ENCODE measurements at places on chromosomes 16 and 17.

GRCh38 chr17:73390851-73391250, 79.0 kb upstream of the CDC42EP4 start:
- DNase-seq = no peak

- DNase-seq = no peak
Measured at GRCh38 chr16:3348547-3349167, 7.0 kb upstream of the OR2C1 start.

- no peak for DNase-seq
Measured at GRCh38 chr17:66018786-66019185, 173.1 kb downstream of the CEP112 start.

DNA sequence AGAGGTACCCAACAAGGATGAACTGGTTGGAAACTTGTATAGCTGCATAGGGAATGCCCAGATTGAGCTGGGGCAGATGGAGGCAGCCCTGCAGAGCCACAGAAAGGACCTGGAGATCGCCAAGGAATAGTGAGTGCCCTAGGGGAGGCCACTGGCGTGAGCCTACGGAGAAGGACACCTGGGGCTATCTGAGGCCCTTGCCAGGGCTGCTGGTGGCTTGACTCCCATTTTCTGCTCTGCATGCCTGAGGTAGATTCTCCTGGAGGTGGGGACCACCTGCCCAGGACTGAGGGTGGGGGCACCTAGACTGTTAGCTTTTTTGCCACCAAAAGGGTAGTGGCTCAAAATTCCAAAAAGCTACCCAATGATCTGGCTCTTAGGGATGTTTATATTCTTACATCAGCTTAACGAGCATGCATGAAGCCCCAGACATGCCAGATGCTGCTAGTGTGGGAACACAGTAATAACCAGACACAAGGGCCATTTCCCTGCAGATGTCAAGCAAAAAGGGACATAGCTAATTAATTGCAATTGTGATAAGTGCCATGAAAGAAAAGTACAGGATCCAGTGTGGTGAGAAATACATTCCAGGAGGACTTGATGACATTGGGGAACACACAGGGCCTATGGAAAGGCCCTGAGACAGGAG, 8.8 kb downstream of the ODAD4 start:
- DNase-seq = no peak

GRCh38 chr16:2711370-2712062, 8.5 kb downstream of the PRSS27 start:
- no peak for DNase-seq

DNA sequence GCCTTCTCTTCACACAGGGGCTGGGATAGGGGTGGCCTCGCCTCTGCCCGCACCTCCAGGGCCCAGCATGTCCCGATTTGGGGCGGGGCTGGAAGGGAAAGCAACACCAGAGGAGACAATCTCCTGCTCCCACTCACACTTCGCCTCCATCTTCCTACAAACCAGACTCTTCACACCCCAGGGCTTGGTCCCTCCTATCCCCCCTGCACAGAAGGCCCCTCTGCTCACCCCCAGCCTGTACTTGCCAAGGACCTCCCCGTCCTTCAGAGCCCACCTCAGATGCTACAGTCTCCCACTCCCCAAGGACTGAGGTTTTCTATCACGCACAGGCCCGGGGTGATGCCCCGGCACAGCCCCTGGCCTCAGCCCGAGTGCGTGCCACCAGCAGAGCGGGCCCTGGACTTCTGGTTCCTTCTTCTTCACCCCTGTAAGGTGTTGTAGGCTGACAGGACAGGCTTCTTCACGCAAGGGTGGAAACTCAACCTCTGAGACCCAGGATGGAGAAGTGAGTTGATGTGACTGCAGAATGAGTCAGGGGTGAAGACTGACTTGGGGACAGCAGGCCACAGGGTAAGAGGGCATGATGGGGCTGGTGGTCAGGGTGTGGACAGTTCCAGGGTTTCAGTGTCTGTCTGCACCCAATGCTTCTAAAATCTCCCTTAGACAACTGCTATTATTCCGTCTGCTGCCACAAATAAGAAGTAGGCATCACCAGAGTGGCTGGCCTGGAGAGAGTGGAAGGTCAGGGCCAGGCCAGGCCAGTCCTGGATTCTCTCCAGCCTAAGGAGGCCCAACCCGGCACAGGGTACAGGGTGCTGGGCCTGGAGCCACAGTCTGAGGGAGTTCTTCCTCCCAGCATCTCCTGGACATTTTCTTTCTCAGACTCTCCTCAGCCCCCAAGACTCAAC, 2.5 kb downstream of the ITGAE start:
- no peak for DNase-seq

DNA sequence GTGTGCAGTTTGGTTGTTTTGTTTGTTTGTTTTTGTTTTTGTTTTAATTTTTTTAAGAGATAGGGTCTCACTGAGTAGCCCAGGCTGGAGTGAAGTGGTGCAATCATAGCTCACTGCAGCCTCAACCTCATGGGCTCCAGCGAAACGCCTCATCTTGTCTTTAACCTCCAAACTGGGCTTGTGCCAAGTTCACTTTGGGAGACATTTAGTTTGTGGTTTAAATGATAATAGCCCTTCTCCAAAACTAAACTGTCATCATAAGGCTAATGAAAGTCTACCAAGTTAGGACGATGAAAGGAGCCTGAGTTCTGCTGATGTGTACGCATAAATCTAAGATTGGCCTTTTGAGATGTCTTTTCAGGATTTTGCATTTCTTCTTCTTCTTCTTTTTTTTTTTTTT, 6.5 kb upstream of the CARD14 start:
- no peak for DNase-seq

DNA sequence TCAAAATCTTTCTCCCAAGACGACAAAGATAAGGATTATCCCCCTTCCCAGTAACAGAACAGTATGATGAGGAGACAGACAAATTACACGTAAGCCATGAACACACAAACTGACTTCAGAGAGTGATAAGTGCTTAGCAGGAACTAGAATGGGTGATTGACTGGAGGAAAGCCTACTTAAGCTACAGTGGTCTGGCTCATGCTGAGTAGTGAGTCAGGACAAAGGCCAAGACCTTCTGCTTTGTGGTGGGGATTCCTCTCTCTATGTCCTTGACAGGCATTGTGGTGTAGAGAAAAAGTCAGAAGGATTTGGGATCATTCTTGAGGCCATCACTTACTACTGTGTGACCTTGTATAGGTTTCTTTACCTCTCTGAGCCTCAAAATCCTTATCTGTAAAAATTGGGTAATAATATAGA, 381.9 kb upstream of the CCL2 start:
- no peak for DNase-seq

DNA sequence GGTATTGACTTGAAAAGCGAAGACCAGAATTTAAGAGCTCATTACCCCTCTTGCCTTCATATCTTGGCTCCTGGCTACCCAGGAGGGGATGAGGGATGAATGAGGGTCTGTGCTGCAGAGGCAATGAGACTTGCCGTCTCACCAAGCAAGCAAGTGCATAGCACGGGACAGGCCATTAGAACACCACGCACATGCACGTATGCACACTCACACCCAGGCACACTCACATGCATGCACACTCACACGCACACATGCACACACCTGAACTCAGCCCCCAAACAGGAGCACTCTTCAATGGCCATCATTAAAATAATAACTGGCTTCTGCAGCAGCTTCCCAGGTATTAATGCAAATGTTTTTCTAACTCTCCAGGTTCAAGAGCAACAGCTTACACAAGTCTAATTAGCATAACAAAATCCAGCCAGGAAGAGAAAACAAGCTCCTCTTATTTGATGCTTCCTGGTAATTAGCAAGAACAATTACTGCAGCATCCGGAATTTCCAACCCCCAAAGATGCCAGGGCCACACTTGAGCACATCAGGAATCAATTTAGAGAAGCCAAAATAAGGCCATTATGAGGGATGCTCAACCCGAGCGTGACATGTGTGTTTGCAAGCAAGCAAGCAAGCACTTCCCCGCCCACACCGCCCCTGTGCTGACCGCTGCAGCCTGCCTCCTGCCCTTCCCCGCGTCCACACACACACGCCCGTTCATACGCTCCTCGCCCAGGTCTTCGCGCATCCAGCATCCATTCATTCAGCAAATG, 171.6 kb upstream of the TNRC6C start:
- DNase-seq = no peak

DNA sequence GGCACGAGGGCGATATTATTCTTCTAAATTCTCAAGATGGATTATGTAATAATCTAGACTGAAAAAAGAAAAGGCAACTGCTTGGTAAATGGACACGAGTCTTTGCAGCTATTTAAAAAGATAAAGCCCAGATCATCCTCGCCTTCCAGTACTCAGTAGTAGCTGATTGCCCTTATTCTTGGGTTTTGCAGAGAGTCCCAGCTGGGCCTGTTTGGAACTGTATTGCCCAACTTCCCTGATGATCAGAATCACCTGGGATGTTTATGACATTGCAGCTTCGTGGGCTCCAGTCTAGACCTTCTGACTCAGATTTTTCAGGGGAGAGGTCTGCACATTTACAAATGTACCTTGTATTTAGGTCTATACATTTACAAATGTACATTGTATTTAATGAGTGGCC, 213.5 kb downstream of the RAB11FIP4 start:
- no peak for DNase-seq

DNA sequence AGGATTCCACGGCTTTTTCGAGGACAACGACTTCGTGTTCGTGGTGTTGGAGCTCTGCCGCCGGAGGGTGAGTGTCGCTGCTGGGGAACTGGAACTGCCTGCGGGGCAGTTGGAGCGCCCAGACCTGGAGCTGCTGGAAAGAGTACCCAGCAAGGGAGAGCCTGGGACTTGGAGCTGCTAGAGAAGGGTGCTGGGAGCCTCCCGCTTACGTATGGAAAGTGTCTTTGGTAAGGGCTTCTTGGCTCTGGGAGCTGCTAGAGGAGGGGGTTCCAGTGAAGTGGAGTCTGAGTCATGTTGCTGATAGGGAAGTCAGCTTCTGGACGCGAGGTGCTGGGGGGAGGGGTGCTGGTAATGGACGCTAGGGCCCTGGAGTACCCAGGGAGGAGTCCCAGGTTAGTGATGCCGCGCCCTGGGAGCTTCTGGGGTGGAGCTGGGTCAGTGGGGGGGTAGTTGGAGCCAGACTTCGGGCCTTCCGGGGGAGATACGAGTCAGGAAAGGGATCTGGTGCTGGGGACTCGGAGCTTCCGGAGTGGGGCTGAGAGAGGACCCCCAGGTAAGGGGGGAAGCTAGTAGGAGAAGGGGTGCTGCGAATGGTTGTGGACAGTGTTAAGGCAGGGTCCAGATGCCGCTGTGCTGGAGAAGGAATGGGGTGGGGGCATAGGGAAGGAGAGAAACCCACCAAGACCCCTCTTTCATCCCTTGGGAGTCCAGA, 741 bp downstream of the PLK1 start:
- DNase-seq = no peak

DNA sequence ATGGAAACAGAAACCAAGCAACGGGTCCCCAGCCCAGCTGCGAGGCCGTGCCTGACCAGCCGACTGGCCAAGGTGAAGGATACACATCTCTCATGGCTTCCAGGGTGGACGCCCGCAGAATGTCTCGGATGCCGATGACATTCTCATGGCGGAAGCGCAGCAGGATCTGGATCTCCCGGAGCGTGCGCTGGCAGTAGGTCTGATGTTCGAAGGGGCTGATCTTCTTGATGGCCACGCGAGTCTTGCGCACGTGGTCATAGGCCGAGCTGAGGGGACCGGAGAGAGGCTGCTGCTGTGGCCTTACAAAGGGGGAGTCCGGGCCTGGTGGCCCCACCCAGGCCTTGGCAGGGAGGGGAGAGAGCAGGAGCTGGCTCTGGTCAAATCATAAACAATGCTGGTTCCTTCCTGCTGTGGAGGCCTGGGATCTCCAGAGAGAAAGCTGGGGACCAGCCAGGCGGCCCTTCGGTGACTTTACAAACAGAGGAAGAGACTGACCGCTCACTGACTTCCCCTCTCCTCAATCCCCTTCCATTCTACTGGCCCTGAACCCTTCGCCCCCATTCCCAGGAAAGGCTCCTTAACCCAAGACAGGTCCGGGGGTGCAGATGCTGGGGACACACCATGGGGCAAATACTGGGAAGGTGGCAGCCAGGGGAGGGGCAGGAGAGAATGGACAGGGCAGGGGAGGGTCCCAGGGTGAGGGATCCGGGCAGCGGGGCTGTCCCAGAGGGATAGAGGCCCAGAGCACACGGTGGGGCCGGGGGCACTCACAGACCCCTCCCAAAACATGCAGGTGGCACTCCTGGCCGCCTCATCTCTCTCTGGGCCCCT, 1.1 kb downstream of the MAPK3 start:
- DNase-seq = no peak

DNA sequence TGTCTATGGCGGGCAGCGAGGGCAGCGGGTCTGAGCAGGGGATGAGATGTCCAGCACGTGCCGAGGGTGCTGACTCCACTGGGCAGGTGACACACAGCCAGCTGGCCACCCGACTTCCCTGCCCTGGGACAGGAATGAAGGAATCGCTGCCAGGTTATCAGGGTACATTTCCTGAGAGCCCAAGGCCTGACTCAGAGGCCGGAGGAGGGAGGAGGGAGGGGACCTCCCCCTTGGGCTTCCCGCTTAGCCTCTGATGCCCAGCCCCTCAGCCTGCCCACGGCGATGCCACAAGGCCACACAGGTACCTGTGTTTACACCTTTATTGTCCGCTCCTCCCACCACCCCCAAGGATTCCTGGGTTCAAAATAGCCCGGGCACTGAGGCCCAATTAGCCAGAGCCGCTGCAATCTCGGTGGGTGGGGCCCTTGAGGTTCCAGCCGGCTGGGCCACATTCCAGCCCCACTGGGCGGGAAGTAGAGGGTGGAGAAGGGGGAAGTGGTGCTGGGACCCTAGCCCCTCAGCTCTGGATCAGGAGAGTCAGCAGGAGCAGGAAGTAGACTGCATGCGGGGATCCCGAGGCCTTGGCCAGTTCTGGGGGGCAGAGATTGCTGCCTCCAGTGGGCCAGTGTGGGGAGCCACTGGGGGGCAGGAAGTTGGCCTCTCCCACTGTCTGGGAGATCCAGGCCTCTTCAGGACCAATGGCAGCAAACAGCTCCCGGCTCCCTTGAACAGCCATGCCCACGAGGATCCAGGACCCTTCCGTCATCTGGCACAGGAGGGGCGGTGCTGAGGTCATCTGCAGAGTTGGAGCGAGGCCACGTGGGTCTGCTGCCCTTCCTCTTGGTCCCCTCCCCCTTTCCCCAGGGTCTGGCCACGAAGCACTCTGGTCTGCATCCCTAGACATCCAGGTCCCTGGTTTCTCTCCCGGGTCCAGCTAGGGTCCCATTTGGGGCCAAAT, 3.4 kb upstream of the PRSS8 start:
- no peak for DNase-seq

DNA sequence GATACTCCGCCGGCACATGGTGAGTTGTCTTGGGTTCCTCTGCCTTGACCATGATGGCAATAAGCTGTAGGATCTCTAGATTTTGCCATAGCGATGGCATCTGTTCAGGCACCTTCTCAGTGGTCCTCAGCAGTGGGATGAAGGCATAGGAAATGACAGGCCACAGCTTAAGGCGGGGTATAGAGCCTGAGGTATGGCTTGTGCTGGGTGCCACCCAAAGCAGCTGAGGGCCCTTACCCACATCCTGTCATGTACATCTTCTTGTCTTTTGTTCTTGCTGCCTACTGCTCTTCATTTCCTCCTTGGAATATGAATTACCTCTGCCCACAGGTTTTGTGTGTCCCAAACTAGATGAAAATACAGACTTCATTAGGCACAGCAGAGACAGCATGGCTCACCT, 29.5 kb downstream of the KAT7 start:
- DNase-seq = peak; percentile 42
